NAMALWA (cell line): ENCODE measurements at places on chromosomes 1 and 21.

DNA sequence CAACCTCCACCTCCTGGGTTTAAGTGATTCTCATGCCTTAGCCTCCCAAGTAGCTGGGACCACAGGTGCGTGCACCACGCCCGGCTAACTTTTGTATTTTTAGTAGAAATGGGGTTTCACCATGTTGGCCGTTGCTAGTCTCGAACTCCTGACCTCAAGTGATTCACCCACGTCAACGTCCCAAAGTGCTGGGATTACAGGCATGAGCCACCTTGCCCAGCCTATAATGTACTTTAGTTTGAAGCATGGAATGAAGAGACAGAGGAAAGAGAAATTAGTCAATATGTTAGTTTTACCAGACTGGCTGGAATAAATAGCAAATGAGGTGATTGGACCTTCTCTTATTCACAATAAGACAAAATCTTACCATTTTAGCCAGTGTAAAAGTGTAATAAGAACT, 89.0 kb downstream of the GTF2B start:
- no peak for DNase-seq

DNA sequence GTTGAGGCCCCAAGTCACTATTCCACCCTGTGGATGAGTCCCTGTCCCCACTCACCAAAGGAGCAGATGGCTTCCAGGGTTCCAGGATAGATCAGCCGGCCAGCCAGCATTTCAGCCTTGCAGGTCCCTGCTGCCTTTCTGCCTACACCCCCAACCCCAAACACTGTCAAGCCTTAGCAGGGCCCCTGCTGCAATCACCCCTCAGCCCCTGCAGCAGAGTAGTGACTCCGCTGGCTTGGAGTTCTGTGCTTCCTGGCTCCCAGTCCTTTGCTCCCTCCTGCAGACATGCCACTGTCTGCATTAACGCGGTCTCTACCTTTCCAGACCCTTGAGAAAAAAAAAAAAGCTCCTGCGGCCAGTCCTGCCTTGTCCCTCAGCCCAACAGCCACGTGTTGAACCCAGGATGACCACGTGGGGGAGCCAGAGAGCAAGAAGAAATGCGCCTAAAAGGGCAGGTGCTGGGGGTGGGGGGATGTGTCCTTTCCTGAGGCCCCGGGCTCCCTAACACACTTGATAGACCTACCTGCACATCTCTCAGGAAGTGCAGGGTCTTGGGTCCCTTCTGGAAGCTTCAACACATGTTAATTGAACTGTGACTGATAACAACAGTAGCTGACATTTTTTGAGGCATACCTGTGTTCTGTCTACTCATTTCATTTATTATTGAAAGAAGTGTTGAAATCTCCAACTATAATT, 37.4 kb downstream of the RASSF5 start:
- peak; percentile 85 for DNase-seq

- DNase-seq, result no peak
These were observed 3.2 kb downstream of the ATP1B1 start for GRCh38 chr1:169109561-169110134.

- no peak for DNase-seq
These were observed 334.1 kb downstream of the RRAGC start for GRCh38 chr1:38525343-38526043.

- no peak for DNase-seq
These were observed 87.6 kb downstream of the CTH start for GRCh38 chr1:70498666-70499065.

- no peak for DNase-seq
These were observed 64.6 kb upstream of the LRP8 start for GRCh38 chr1:53392460-53392859.

DNA sequence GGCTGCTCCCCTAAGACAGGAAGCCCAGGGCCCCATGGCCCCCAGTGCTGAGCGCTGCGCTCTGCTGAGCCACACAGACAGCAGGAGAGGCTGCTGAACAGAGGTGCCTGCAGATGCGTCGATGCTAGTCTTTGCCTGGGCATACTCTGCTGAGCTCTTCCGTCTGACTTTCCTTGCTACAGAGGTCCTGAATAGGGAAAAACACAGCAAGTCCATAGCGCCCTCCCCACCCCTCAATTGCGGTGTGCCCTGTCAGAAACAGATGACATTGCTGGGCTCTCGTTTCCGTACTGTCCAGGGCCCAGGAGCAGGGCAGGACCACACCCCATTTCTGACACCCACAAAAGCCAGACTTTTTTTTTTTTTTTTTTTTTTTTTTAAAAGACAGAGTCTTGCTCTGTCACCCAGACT, 252.5 kb downstream of the SDCCAG8 start:
- DNase-seq, result no peak

GRCh38 chr1:116931016-116931918, 21.6 kb downstream of the PTGFRN start:
- DNase-seq, result no peak

GRCh38 chr21:29418813-29419212, 120.1 kb downstream of the BACH1 start:
- peak; percentile 75 for DNase-seq

- DNase-seq, result no peak
These were observed 19.8 kb downstream of the CD34 start for GRCh38 chr1:207891148-207891547.

DNA sequence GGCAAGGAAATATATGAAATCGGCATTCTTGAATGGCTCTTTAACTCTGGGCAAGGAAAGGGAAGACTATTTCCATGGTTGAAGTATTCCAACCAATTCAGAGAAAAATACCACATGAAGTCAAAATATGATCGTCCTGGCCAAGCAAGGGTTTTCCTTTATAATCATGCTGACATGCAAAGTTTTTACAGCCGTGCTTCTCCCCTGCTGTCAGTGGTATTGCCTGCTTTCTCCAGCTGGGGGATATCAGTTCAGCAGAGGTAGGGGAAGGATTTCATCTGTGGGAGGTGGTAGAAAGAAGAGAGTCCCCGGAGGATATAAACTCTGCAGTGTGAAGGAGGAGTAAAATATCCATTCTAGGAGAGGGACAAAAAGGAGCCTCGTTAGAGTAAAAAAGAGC, 322.8 kb downstream of the PAPPA2 start:
- DNase-seq, result no peak
